ENCODE measurements at places on chromosomes 11 and 22.

DNA sequence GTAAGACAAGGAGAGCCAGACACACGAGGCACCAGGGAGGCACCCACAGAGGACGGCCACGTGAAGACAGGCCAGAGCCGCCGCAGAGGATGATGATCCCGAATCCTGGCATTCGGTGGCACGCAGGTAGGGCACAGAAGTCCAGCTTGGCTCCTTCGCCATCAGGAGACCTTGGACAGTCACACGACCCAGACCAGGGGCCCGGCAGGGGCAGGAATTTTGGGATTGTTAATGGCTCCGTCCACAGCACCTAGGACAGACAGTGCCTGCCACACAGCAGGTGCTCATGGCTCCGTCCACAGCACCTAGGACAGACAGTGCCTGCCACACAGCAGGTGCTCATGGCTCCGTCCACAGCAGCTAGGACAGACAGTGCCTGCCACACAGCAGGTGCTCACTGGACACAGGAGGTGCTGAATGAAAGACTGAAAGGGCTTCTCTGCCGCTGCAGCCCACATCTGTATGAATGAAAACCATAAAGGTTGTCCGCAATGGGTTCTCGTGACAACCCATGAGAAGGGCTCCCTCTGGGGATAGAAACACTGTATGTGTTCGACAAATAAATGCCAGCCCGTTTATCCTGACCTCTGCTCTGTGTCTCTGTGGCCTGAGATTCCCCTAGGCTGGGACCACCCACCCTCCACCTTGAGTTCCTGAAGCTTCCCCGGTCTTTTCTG, 341.6 kb downstream of the CTTN start:
- DNase-seq = no peak

- DNase-seq = no peak
Measured at GRCh38 chr11:40241524-40242051, 1217.9 kb downstream of the LRRC4C start.

- no peak for DNase-seq
Measured at GRCh38 chr11:129370715-129371114, 4.9 kb upstream of the BARX2 start.

DNA sequence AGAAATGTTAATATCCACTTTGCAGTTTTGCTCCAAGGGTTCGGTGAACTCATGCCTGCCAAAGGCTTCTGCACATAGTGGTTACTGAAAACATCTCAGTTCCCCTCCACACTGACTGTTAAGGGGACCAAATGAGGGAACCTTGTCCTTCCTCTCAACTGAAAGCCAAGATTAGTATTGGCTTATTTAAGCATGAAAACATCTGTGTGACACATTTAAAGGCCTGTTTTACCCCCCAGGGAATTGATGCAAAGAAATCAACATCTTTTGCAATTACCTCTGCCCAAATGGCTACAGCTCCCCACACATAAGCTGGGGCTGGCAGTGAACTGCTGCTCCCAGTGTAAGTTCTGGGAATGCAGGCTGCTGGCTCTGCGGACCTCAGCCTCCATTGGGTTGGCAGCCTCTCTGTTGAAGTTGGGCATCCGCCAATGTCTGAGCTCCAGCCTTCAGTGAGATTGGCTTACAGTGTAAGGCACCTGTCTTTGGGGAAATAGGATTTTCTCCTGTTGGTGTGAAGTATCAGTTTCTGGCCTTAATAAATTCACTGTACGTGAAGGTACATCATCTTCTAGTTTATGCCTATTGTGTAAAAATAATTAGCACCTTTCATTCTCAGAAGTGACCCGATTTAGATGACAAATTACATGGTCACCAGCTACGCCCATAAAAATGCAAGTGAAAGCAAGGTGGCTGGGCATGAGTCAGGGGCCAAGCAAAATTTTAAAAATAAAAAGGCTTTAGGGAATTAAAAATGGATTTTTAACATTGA, 213.4 kb upstream of the SYN3 start:
- DNase-seq = no peak

DNA sequence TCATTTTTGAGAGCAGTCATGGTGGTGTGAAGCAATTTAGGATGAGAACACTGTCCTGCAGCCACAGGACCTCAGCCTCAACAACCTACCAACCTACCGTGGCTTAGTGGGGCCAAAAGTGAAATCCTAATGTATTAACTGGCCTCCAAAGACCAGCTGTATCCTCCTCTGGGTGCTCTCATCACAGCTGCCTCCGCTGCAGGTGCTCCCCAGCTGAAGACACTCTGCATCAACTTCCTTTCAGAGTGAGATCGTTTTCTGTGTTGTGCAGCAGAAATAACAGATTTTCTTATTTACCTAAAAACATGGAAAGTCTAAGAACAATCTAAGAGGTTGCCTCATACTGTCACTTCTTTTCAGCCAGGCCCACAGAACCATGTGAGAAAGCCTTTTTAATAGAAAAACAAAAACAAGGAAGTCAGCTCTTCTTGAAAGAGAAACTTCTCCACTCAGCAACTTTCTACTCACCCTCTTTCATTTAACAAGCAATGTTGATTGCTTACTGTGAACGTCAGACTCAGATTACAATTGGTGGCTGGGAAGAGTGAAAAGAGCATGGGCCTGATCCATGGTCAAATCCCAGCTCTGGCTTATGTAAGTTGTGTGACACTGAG, 136.1 kb downstream of the TENM4 start:
- DNase-seq = no peak

GRCh38 chr11:61639816-61640443, 40.3 kb upstream of the DAGLA start:
- DNase-seq = no peak

DNA sequence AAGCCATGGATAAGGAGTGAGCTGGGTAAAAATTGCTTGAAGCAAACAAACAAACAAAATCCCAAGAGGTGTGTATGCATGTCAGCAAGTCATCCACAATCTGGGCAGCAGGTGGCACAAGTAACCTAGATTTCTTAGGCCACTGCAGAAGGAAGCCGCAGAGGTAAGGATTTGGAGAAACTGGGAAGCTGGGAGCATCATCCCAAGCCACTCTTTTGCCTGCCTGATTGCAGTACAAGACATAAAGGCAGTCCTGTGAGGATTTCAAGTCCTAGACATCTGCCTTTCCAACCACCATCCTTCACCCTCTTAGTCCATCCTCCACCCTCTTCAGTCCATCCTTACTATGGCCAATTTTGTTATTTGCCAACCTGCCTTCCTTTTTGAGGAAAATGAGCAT, 67.2 kb upstream of the BMAL1 start:
- DNase-seq = peak; percentile 3

- DNase-seq = no peak
Measured at GRCh38 chr22:29427176-29427760, 11.1 kb upstream of the RFPL1 start.

DNA sequence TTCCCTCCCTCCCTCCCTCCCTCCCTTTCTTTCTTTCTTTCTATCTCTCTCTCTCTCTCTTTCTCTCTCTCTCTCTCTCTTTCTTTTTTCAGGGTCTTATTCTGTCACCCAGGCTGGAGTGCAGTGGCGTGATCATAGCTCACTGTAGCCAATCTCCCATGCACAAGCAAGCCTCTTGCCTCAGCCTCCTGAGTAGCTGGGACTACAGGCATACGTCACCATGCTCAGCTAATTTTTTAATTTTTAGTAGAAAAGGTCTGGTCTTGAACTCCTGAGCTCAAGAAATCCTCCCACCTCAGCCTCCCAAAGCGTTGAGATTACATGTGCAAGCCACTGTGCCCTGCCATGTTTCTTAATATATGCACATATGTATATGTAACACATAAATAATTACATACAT, 19.0 kb downstream of the TSKU start:
- no peak for DNase-seq

- no peak for DNase-seq
Measured at GRCh38 chr22:24337894-24338645, 67.4 kb downstream of the SPECC1L start.

DNA sequence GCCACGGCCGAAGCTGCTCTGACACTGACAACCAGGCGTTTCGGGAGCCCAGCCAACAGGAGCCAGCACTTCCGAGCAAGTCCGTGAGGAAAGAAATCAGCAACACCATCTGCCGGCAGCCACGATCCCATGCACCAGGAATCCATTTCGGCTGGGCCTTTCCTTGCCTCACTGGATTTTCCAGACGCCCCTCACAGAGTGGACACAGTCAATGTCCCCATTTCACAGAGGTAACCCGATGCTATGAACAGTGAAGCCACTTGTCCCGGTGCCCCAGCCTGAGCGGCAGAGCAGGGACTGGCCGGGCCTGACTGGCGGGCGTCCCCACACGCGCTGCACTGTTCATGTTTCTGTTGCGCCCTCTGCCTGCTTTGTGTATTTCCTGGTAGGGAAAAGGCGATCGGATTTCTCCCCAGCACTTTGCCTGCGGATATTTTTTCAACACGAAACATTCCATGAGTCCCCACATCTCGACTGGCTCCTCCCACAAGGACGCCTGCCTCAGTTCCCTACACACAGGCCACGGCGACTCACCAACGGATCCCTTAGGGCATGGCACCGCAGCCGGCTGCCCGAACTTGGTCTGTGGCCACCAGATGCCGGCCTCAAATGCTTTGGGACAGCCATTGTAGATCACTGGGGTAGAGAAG, 55.3 kb downstream of the TRMU start:
- DNase-seq = no peak

GRCh38 chr11:68775951-68776388, 24.6 kb upstream of the TESMIN start:
- DNase-seq = no peak

- DNase-seq = peak; percentile 12
Measured at GRCh38 chr11:60059521-60060240, 3.2 kb downstream of the MS4A3 start.

- DNase-seq = peak; percentile 51
Measured at GRCh38 chr11:63573881-63574855, 11.0 kb upstream of the PLAAT2 start.

DNA sequence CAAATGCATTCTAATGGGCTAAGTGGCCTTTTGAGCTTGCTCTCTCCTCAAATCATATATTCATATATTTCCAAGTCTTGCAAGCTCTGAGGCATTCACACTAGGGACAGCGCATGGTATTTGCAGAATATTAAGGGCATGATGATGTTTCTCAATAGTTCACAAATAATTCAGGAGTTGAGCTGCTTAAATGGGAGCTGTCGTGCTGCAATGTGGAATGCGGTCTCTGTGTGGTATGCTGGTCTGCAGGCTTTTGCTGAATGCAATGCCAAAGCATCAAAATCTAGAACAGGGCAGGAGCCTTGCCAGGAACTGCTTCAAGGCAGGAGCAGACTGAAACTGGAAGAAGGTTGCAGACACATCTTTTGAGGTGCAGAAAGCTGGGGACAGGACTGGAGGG, 1060.0 kb downstream of the TBC1D22A start:
- no peak for DNase-seq

GRCh38 chr11:94928117-94928990, 45.0 kb downstream of the CWC15 start:
- DNase-seq = no peak

DNA sequence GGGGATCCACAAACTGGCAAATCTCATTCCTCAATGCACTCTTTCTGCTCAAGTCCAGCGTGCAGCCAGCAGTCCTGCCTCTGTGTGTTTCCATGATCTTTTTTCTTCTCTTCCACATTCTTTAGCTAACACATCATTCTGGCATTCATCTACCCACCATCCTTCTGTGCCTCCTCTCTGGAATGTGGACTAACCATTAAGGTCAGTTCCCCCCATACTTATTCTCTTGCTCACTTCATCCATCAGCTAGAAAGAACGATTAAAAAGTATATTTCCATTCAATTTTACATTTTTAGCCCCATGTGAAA, 7.8 kb downstream of the KIRREL3 start:
- no peak for DNase-seq

DNA sequence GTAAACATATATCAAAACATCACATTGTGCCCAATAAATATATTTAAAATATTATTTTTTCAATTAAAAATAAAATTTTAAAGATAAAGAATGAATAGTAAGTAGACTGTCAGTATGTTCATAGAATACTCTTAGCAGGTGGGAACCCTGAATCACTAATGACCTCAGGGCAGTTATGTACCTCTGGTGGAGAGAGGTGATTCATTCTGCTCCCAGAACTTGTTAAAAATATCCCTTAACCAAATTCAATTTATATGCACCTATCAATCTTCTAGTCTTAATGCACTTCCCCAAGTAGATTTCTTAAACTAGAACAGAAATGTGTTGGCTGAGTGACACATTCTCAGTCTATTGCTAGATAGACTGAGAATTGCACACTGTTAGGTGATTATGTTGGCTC, 183.9 kb upstream of the SYN3 start:
- no peak for DNase-seq

GRCh38 chr11:119147604-119148333, 1.1 kb upstream of the ABCG4 start:
- DNase-seq = no peak

GRCh38 chr11:64560139-64560771, 30.8 kb upstream of the SLC22A12 start:
- no peak for DNase-seq

- no peak for DNase-seq
Measured at GRCh38 chr11:94068764-94069163, 47.6 kb downstream of the HEPHL1 start.

DNA sequence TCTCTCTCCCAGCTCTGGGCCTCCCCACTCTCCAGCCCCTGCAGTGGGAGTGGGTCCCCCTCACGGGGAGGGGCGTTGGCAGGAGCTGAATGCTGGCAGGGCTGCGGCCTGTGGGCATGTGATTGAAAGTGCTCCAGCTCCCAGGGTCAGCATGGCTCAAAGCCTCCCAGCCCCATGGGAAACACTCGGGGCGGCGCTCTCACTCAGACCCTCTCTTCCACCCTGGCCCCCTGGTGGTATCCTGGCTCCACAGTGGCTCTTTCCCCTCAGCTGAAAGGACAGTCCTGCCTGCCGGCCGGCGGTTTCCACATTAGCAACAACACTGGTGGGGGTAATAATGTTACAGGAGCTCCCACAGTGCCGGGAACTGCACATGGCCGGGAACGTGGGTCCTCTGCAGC, 35.5 kb downstream of the POLR3H start:
- no peak for DNase-seq

GRCh38 chr11:77823775-77824174, 2.8 kb downstream of the AAMDC start:
- DNase-seq = peak; percentile 15

DNA sequence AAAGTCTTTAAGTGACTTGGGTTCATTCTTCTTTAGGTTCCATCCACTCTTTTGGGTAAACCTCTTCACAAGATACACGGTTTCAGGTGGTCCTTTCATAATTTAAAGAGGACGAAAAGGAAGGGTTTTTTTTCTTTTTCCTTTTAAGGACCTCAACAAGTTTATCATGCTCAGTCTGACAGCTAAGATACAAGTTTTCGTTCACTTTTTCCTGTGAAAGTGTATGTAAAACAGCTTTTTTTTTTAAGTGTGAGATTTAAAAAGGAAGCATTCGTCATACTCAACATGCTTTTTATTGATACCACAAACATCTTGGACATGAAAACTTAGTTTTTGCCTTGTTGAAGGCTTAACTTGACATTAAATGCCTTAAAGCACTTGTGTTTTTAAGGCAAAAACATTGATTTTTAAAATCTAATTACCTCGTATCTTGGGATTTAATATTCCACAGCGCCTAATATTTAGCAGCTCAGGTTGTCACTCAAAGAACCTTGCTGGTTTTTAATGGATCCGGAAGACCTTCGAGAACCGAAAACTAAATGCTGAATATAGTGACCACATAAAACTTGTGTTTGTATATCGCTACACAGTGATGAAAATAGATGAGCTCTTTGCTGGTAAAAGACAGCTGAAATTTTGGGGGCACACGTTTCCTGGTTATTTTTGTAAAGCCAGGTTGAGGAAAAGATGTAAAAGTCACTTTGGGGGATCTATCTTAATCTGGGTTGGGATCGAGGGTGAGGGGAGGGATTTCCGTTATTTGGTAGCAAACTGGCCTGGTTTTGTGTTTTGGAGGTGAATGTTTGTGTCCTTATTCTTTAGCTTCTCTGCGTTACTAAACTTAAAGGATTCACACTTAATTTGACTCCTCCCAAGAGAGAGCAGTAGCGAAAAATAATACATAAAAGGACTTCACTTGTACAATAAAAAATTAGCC, 2.3 kb downstream of the PCF11 start:
- no peak for DNase-seq
